ENCODE measurements at places on chromosomes 12 and 14. TPM values are rescaled to one million over a fixed set of nuclear protein-coding genes. Genes with fewer than 3 reads are reported as not detected.

The NGB gene
- total RNA-seq, result not detected

The MMP14 gene
- total RNA-seq, result 115 TPM

The SDR9C7 gene
- 0.26 TPM for total RNA-seq

The IKZF4 gene
- 6.1 TPM for total RNA-seq

The KRT84 gene
- total RNA-seq, result not detected

The KLHL33 gene
- not detected for total RNA-seq

The IL31 gene
- total RNA-seq, result not detected

The NDUFA9 gene
- 272 TPM for total RNA-seq

The C12orf54 gene
- not detected for total RNA-seq

The TOMM20L gene
- total RNA-seq, result not detected

The OVCH1 gene
- total RNA-seq, result 3.2 TPM

The DENND5B gene
- 17.5 TPM for total RNA-seq

The KRT2 gene
- not detected for total RNA-seq

The OR4L1 gene
- total RNA-seq, result not detected

The IL26 gene
- total RNA-seq, result not detected

The CLEC4E gene
- total RNA-seq, result not detected

The MYBPC1 gene
- 18.0 TPM for total RNA-seq

The MYO1A gene
- total RNA-seq, result 4.3 TPM

The MORN3 gene
- total RNA-seq, result 0.80 TPM

The PRMT5 gene
- total RNA-seq, result 134 TPM

The SYT1 gene
- total RNA-seq, result 35.5 TPM

The DDN gene
- total RNA-seq, result 8.8 TPM

The LTB4R2 gene
- 9.4 TPM for total RNA-seq

The AQP6 gene
- 0.22 TPM for total RNA-seq

The OR11H7 gene
- total RNA-seq, result not detected

The ACVRL1 gene
- total RNA-seq, result 0.46 TPM

The GPR68 gene
- total RNA-seq, result 0.58 TPM

The ARID2 gene
- total RNA-seq, result 49.7 TPM

The TAS2R20 gene
- 1.1 TPM for total RNA-seq

The TMEM119 gene
- total RNA-seq, result 0.33 TPM

The PGF gene
- total RNA-seq, result 16.8 TPM

The COA8 gene
- total RNA-seq, result 42.5 TPM

The SLC22A17 gene
- 16.8 TPM for total RNA-seq

The CACNA1C gene
- total RNA-seq, result 14.3 TPM

The FAM181A gene
- not detected for total RNA-seq

The OTX2 gene
- total RNA-seq, result 0.22 TPM

The CCDC184 gene
- total RNA-seq, result 0.98 TPM

The RNASE7 gene
- total RNA-seq, result not detected

The RAD51B gene
- total RNA-seq, result 23.6 TPM

The FAM186B gene
- total RNA-seq, result 0.14 TPM

The TAPBPL gene
- total RNA-seq, result 21.1 TPM

The SERPINA3 gene
- total RNA-seq, result 7.1 TPM

The ZNF891 gene
- 4.2 TPM for total RNA-seq

The GPR132 gene
- 0.24 TPM for total RNA-seq

The NR4A1 gene
- total RNA-seq, result 11.4 TPM

The NAP1L1 gene
- total RNA-seq, result 563 TPM

The LRP1 gene
- total RNA-seq, result 96.4 TPM

All from type B pancreatic cell (in vitro differentiated cells).